ENCODE measurements at places on chromosomes 2 and 18.
A peak's percentile ranks its signal among the peaks of the same experiment; 100 is the strongest.

- DNase-seq = no peak
Measured at GRCh38 chr2:11398750-11399437, 54.5 kb upstream of the ROCK2 start.

- DNase-seq = no peak
Measured at GRCh38 chr2:149145314-149146295, 107.1 kb downstream of the LYPD6B start.

- DNase-seq = no peak
Measured at GRCh38 chr2:8584174-8585066, 97.4 kb upstream of the ID2 start.

DNA sequence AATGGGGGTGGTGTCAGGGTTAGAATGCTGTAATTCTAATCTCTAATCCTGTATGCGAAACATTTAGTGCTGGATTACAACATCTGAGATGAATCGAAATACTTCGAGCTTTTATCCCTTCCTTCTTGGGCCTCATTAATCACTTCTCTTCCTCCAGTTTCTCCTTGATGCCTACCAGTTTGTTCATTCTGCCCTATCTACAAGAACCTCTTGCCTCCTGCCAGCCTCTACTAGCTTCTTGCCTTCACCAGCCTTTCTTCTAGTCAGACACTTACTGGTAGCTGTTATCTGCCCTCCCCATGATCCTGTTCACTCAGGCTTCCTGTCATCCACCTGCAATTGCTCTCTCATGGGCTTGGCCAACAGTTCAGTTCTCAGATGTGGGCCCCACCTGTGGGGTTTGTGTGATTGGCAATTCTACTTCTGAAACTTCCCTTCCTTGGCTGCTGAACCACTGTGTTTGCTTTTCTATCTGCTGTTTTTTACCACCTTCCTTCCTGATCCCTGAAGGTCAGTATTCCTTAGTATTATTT is 15.4 kb upstream of the FARP2 start:
- no peak for DNase-seq

- DNase-seq = no peak
Measured at GRCh38 chr2:230447455-230448451, 31.8 kb downstream of the SP100 start.

GRCh38 chr18:2715990-2716389 is 60.5 kb downstream of the SMCHD1 start:
- DNase-seq = no peak

DNA sequence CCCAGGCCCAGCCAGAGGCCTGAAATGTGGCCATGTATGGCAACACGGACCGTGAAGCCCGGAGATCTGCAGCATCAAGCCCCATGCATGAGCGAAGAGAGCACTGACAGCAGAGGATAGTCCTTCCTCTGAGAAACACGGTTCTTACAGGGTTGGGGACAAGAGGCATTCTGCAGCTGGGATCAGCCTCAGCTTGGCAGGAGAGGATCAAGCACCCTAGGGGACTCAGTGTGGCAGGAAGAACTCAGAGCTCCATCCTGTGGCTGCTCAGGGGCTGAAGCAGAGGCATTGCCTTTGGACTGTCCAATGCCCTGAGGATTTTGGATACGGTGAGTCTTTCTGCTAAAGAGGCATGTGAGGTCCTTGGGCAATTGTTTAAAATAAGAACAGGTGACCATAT is 368.7 kb downstream of the ZNF516 start:
- DNase-seq = peak; percentile 21

GRCh38 chr2:231666171-231667095 is 41.9 kb upstream of the PTMA start:
- DNase-seq = peak; percentile 74

- DNase-seq = no peak
Measured at GRCh38 chr18:74563999-74564398, 29.7 kb downstream of the CNDP1 start.

- no peak for DNase-seq
Measured at GRCh38 chr2:192203876-192204275, 9.1 kb upstream of the TMEFF2 start.

GRCh38 chr2:189142893-189143759 is 36.4 kb downstream of the COL5A2 start:
- peak; percentile 21 for DNase-seq

GRCh38 chr2:178177066-178177679 is 17.1 kb upstream of the OSBPL6 start:
- no peak for DNase-seq

GRCh38 chr2:112674229-112674628 is 28.5 kb downstream of the SLC20A1 start:
- DNase-seq = no peak

DNA sequence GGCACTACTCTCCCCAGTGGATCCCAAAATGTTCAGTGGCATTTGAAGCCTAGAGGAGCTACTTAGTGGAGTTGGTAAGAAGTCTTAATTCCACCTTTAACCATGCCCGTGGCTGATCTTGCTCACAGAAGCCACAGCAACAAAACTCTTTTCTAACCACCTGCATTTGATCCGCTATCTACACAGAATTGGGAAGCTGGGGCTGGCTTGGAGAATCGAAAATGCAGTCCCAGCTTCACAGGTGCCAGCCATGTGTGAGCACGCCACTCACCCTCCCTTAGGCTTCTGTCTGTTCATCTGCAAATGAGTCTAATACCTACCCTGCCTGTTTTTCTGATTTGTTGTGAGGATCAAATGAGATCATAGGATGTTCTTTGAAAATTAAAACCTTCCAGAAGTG is 182.6 kb downstream of the BCL11A start:
- no peak for DNase-seq

DNA sequence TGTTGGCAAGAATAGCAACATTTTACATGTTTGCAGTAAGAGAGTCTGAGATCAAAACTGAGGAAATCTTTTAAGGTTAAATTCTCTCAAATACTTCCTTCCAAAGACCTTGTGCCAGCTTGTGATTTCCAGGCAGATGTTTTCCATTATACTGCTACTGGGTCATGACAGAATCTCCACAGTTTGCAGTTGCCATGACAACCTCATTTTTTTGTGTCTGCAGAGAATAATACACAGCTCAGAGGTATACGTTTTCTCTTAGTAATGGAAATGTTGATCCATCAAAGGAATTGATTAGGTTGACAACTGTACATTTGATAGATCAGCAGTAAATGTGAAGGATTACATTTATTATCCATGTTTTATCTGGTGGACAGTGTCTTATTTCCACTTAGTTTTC is 29.1 kb upstream of the CSRNP3 start:
- DNase-seq = peak; percentile 8

DNA sequence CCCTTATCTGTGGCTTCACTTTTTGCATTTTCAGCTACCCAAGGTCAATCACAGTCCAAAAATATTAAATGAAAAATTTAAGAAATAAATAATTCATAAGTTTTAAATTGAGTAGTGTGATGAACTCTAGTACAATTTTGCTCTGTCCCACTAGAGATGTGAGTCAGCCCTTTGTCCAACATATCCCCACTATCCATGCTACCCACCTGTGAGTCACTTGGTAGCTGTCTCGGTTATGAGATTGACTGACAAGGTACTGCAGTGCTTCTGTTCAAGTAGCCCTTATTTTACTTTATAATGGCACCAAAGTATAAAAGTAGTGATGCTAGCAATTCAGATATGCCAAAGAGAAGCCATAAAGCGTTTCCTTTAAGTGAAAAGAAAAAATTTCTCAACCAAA is 28.8 kb downstream of the ADCY3 start:
- no peak for DNase-seq

Measured in nephron progenitor cell (in vitro differentiated cells).